ENCODE measurements at places on chromosomes 5 and 9. TPM values are rescaled to one million over a fixed set of nuclear protein-coding genes. Genes with fewer than 3 reads are reported as not detected.
A peak's percentile ranks its signal among the peaks of the same experiment; 100 is the strongest.

ARL10 gene
- total RNA-seq, result 4.4 TPM

NXNL2 gene
- not detected for total RNA-seq

ORM2 gene
- total RNA-seq, result not detected

FOXD4L4 gene
- not detected for total RNA-seq

DOK3 gene
- total RNA-seq, result 3.4 TPM

NME5 gene
- 2.1 TPM for total RNA-seq

UNC5A gene
- total RNA-seq, result 0.22 TPM

C8G gene
- 2.2 TPM for total RNA-seq

DNA sequence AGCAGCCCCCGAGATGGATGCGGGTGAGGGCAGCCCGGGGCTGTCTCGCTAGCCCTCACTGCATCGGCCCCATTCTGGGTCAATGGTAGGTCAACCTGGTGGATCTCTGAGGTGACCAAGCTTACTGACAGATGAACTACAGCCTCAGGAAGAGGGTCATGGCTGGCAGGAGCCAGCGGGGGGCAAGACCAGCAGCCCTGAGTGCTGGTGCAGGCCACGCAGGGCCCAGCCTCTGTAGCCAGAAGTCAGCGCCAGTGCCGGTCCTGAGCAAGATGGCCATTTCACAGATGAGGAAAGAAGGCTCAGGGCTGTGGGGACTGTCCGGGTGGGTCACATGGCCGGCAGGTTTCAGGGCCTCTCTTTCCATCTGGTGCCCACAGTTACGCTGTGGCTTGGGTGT is 5.1 kb upstream of the DBH start:
- DNase-seq, result peak; percentile 3

DNA sequence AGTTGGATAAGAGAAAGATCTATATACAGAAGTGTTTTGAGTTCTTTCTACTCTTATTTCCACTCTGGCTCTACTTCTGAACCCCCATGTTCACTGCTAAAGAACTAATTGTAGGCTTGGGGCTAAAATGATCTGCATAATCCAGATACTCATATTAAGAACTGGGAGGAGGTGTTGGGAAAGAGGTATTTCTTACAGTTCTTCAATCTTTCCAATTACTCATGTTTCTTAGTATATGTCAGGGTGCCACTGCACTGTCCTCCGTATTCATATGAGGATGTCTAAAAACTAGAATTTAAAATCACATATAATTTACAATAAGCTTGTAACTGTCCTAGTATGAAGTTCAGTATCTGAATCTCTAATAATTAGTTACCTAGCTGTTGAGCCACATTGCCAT is 12.7 kb downstream of the NIPBL start:
- no peak for DNase-seq

GRCh38 chr5:174045470-174046025 is at the start of gene NSG2:
NSG2 (plus strand) TSS chr5:174045706; CDS start chr5:174046756, 1,050 bp downstream.
- peak; percentile 90 for DNase-seq

DNA sequence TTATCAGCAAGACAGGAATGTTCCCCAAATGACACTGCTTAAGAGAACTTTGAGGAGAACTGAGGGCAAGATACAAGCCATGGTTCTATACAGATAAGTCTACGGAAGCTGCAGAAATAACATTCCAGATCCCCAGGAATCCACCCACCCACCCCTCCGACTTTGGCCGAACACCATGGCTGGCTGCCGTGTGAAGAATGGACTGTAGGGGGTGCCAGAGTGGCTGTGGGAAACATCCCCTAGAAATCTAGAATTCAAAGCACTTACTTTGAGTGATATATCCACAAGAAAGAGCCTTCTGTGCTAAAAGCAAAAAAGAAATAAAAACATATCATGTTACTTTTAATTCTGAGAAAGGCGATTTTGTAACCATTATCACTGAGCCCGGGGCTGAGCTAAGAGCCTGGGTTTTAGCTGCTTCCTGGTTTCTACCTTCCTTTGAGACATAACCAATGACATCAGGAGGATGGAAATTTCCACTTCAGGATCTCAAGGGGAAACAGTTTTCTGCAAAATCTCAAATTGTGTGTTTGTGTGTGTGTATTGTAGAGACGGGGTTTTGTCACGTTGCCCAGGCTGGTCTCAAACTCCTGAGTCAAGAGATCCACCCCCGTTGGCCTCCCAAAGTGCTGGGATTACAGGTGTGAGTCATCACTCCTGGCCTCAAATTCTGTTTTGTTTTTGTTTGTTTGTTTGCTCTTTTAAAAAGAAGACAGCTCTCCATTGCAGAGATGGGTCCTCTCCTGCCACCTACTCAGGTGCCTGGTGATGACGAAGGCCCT is 36.4 kb downstream of the GGTA1 start:
- peak; percentile 76 for DNase-seq

GRCh38 chr5:81310402-81311063 is 9.1 kb downstream of the ZCCHC9 start:
- no peak for DNase-seq

DNA sequence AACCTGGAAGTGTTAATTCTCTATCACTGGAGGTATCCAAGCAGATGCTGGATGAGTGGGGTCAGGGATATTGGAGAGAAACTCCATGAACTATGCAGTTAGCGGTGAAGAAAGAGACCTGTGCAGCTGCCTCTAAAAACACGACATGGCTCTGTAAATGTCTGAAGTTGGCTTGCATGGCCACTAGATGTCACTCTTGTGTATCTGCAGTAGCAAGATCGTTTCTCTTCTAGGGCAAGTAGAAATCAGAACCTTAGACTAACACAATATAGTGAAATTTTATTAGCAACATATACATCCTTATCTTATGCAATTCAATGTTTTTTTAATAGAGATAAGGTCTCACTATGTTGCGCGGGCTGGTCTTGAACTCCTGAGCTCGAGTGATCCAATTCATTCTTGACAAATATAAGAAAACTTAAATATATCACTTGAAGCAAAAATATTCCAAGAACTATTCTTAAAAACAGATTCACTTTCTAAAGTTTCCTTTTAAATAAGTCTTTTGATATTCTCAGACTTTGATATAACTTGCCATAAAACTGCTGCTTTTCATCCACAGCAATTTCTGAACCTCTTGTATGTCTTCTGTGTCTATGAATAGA is 2.9 kb downstream of the OR2S2 start:
- no peak for DNase-seq

DNA sequence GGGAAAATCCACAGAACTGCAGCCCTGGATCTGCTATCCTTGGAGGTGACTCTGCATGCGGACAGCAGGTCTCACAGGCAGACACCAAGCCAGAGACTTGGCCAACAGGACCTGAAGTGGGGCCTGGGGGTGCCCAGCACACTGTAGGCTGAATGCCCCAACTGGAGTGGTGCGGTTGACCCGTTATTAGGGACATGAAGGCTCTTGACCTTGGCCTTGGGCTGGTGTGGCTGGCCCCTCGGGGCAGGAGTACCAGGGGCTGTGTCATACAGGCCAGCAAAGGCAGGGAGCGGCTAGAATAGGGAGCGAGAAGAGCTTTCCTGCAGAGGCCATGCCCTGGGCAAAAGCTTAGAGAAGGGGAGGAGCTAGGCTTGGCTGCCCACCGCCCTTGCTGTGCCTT is 153.2 kb upstream of the MVB12B start:
- DNase-seq, result no peak

DNA sequence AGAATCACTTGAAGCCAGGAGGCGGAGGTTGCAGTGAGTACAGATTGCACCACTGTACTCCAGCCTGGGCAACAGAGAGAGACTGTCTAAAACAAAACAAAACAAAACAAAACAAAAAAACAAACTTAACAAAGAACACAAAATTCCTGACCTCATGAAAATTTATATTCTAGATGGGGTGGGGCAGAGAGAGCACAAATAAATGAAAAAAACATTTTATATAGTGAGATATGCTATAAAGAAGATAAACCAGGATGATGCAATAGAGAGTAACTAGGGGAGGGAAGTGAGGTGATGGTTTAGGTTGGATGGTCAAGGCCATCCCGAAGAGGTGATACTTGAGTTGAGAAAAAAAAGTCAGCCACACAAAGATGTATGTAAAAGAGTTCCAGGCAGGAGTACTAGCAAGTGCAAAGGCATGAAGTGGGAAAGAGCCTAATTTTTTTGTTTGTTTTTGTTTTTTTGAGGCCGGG is 10.2 kb upstream of the LARS1 start:
- DNase-seq, result no peak

GRCh38 chr5:175257128-175257846 is 186.7 kb downstream of the DRD1 start:
- DNase-seq, result no peak

DNA sequence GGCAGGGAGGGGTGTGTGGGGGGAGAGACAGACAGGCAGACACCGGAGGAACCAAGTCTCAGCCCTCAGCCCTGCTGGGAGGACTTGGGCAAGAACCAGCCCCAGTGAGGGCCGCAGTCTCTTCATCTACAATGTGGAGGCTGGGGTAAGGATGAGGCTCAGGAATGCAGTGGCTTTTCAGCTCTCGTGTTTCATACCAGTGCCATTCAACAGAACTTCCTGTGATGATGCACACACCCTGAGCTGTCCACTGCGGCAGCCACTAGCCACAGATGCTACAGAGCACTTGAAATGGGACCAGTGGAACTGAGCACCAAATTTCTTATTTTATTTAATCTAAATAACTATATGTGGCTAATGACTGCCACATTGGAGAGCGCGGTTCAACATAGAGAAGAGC is 10.7 kb downstream of the CAMK2A start:
- no peak for DNase-seq

DNA sequence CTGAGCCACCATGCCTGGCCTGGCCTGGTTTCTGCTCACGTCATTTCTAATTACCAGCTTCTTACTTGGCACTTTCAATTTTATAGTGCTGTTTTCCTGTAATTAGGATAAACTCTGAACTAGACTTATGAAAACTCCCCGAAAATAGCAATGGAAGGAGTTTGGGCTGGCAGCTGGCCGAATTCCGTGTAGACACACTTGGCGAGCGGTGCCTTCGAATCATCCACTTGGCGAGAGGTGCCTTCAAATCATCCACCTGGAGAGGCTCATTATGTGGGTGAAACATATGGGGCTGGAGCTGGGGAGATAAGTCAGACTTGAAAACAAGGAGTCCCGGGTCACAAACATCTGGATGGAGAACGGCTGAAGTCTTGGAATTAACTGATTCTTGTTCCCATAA is 203.7 kb downstream of the ROR2 start:
- no peak for DNase-seq

DNA sequence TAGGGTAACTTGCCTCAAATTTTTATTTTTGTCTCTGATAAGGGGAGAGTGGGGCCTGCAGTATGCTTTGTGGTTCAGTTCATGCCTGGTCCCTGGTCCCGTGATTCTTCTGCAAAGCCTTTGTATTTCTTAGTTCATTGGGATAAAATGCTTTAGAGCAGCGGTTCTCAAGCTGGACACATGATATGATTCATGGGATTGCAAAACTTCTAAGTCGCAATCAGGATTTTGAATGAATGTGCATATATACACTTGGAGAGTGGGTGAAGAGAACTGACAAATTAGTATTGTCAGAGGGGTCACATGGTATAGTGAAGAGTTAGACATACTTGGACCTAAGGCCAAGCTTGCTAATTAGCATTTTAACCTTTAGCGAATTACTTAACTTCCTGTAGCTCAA is 265.4 kb upstream of the KLF9 start:
- DNase-seq, result no peak

DNA sequence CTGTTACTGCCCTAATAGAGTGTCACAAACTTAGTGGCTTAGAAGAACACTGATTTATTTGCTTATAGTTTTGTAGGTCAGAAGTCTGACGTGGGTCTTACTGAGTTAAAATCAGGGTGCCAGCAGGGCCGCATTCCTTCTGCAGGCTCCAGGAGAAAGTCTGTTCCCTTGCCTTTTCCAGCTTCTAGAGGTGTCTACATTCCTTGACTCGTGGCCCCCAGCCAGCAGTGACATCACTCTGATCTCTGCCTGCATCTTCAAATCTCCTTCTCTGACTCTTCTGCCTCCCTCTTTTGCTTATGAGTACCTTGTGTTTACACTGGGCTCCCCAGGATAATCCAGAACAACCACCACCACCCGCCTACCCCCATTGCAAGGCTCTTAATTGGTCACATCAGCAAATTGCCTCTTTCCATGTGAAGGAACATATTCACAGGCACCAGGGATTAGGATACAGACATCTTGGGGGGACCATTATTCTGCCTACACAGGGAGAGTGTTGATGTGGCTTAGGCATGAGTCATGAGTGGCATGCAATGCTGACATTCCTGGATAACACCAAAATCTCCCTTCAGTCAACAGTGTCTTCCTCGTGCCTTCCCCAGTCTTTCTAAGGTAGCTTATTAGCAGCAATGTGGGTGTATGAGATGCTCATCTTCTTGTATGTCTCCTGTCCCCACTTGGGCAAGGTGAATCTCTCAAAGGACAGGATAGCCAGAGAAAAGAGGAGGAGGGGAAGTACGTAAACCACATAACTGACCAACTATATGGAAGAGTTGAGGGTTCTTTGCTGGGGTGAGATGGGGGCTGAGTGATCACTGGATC is 24.4 kb downstream of the CYFIP2 start:
- no peak for DNase-seq

GRCh38 chr9:38015906-38016305 is 53.1 kb downstream of the SHB start:
- no peak for DNase-seq

DNA sequence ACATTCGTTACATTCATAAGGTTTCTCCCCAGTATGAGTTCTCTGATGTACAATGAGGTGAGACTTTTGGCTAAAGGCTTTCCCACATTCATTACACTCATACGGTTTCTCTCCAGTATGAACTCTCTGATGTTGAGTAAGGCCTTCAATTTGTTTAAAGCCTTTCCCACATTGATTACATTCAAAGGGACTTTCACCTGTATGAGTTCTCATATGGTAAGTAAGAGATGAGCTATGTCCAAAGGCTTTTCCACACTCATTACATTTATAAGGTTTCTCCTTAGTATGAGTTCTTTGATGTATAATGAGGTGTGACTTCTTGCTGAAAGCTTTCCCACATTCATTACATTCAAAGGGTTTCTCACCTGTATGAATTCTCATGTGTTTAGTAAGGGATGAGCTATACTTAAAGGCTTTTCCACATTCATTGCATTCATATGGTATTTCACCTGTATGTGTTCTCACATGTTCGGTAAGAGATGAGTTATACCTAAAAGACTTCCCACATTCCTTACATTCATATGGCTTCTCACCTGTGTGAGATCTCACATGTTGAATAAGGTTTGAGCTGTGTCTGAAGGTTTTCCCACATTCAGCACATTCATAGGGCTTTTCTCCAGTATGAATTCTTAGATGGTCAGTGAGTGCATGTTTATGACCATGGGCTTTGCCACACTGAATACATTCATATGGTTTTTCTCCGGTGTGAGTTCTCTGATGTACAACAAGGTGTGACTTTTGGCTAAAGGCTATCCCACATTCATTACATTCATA is 13.5 kb downstream of the ZFP37 start:
- DNase-seq, result no peak

DNA sequence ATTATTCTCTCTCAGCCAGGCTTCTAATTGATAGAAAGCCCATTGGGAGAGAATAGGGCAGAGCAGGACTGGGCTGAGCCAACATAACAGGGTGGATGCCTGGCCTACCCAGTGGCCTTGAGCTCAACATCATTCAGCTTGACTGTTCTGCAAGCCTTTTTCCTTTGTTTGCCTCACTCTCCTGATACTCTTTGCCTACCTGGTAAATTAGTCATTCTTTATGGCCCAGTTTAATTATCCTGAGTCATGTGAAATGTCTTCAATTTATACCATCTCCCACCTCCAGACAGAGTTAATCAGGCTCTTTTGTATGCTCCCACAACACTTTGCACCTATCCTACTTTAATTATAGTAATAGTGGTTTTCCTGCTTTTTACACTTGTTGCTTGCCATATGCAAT is 13.6 kb downstream of the GLRA1 start:
- no peak for DNase-seq
